ENCODE measurements at places on chromosomes 12 and 14.

GRCh38 chr12:90229407-90230170 is 521.0 kb upstream of the ATP2B1 start:
- no peak for DNase-seq

- no peak for DNase-seq
Measured at GRCh38 chr12:127507341-127507740, 759.6 kb upstream of the TMEM132C start.

DNA sequence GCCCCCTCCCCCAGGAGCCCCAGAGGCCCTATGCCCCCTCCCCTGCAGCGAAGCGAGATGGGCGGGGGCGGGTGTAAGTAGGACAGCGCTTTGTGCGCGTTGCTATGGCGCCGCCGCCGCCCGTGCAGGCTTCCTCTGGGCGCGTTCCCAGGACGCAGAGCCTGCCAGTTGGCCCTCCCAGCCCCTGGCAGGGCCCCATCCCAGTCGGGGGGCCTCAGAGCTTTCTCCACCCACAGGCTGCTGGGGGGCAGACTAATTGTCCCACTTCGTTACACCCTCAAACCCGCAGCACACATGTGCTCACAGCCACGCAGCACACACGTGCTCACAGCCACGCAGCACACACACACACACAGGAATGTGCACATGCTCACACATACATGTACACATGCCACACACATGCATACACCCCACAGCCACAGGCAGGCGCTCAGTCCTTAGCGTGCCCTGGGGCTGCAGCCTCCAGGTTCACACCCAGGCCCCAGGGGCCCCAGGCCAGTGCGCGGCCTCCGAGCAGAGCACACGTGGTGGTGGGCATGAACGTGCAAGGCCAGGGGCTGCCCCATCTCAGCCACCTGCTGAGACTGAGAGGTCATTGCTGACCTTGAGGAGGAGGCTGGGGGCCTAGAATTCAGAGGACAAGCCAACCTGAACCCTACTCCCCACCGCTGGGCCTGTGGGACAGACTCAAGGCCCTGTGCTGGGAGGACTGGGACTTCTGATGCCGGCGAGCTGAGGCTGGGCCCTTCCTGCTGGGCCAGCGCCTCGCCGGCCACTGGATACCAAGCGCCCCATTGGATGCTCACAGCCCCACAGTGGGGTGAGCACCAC is 15.6 kb downstream of the TRMT61A start:
- DNase-seq: no peak

DNA sequence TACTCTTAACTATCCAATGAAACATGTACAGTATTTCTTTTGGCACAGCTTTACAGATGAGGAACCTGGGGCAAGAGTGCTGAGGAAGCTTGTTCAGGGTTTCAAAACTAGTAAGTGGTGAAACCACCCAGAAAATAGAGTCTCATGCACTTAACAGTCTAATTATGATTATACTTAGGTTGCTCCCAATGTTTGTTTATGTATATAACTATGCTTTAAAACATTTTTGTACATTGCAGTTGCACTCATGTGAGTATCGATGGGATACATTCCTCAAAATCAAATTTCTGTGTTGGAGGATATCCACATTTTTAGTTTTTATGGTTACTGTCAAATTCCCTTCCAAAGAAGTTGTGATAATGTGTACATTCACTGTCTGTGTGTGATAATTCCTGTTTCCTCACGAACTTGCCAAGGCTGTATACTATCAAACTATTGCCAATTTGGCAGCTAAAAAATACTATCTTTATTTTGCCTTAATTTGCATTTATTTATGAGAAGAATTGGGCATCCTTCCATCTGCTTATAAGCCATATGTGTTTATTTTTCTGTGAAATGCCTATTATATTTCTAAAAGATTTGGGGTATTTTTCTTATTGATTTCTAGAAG is 143.9 kb upstream of the SSTR1 start:
- DNase-seq: no peak

GRCh38 chr14:21711360-21711961 is 37.8 kb upstream of the OR4E1 start:
- no peak for DNase-seq

- peak; percentile 100 for DNase-seq
Measured at GRCh38 chr12:124927201-124928094, 13.0 kb upstream of the UBC start.

- DNase-seq: no peak
Measured at GRCh38 chr12:46677749-46678148, 148.0 kb downstream of the SLC38A4 start.

- no peak for DNase-seq
Measured at GRCh38 chr14:104470588-104470987, 109.0 kb upstream of the C14orf180 start.

GRCh38 chr12:124273630-124274029 is 21.3 kb upstream of the RFLNA start:
- DNase-seq: no peak

- no peak for DNase-seq
Measured at GRCh38 chr14:93997916-93998870, 1.1 kb downstream of the CCDC197 start.

DNA sequence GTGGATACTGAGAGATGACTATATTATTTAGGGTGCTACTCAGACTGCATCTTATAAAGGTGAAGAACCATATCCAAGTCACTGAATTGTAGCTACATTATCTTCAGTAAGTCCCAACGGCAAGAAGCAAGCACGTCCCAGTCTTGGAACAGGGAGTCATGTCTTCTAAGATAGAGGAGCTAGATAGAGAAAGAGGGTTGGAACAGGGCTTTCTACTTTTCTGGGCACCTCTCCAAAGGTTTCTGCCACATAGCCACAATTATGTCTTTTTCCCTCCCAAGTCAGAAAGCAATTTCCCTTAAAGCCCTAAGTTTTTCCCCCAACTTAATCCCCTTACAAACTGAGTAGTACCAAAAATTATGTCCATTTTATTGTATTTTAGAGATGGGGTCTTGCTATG is 22.4 kb downstream of the MAPK1IP1L start:
- DNase-seq: no peak

- DNase-seq: no peak
Measured at GRCh38 chr14:25832585-25832984, 765.2 kb downstream of the NOVA1 start.

DNA sequence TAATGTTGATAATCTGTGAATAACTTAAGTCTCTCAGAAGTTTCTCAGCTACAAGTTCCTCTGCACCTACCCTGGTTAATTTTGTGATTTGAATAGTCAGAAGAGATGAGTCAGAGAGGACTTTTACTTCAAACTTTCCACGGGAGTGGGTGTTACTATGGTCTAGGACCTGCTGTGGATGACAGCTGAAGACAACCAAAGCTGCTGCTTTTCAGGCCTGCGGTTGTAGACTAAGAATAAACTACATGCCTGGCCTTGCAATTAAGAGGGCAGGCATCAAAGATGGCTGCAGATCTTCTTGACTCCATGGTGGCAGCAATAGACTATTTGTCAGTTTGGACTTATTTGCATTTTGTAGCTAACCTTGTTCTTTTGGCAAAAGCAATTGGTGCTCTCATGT is 227.1 kb upstream of the KRR1 start:
- DNase-seq: peak; percentile 54

GRCh38 chr14:69479696-69480095 is 4.8 kb upstream of the PLEKHD1 start:
- no peak for DNase-seq

DNA sequence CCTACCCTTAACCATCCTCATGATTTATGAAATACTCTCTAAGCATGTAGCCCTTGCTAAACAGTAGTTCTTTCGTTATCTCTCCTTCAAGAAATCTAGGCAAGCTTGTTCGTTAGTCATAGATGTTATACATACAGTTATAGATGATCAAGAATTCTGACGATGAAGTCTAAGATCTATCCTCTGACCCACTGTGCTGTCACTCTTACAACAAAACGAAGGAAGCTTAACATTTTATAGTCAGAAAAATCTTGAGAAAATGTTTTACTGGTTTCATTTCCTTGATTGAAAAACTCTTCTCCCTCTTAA is 68.9 kb downstream of the SPPL3 start:
- DNase-seq: no peak

GRCh38 chr12:84929501-84929900 is 16.9 kb upstream of the SLC6A15 start:
- no peak for DNase-seq

DNA sequence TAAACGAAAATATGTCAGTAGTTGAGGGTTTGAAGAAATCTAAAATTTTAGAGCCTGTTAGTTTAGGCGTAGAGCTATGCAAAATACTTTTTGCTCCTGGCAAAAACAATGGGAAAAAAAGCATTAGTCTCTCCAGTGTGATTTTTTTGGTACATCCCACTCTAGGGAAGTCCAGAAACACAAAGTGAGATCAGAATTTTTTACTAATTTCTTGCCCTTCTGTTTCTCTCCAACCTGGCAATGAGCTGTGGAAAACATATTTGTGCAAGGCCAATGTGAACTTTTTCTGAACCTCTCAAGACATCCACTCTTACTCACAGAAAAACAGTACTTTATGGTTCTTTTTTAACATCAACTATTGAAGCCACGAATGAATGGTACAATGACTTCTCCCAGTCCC is 56.9 kb upstream of the DCN start:
- DNase-seq: no peak

GRCh38 chr12:5965950-5966383 is 20.9 kb upstream of the ANO2 start:
- peak; percentile 65 for DNase-seq

DNA sequence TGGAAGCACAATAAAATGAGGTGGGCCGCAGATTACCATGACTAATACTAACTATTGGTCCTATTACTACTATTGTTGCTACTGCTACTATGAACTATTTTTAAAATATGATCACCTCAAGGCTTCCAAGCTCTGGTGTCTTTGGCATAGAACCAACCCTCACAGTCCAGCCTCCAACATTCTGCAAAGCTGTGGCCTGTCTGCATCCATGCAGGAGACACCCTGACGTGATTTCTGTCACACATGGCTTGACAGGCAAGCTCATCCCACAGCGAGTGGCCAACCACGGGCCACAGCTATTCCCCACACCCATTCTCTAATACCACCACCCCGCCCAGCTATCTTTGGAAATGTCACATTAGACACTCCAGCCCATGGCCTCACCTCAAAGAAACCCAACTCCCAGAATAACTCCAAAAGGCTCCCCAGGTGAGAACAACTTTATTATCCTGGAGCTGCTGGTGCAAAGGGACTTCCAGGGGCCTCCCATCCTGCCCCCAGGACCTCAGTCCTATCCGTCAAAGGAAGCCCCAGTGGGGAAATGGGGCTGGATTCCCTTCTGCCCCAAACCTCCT is 14.4 kb downstream of the ISCU start:
- DNase-seq: no peak

All from activated CD8-positive, alpha-beta memory T cell treated with anti-CD3 and anti-CD28 coated beads, Interleukin-2, amount 50 U/mL, for 48 hours (primary cell).